ENCODE measurements at places on chromosomes 3 and 15.
A peak's percentile ranks its signal among the peaks of the same experiment; 100 is the strongest.

GRCh38 chr3:42148086-42148848, 57.1 kb downstream of the TRAK1 start:
- DNase-seq: no peak

DNA sequence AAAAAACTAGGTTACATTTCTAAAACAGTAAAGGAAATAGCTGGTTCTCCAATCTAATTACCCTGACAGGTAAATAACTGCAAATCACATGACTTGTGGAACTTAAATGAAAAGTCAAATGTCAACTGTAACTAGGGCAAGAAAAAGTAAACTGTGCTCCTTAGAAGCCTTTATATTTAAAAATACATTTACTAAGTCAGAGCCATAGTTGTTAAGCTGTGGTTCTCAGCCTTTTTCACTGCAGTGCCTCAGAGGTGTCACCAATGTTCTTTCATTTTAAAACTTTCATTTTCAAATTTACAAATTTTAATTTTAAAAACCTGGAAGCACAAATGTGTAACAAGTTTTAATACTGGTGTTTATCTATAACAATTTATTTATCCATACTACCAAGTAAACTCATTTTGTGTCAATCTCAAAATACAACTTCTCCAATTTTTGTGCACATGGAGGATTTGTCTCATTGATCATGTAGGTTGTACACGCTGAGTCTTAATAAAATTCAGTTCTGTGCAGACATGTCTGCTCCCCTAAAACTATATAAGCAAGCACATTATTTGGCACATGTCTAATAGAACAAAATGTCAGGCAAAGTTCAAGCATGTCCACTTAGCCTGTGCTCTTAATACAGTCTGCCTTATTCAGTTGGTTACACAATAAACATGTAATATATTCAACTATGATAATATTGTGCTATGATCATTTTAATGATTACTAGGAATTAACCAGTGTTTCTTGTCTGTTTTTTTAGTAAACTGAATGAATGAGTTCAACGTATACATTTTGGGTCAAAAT, 70.4 kb downstream of the DLG1 start:
- no peak for DNase-seq

GRCh38 chr3:49397470-49397869, 14.3 kb downstream of the RHOA start:
- no peak for DNase-seq

GRCh38 chr3:32751377-32751776, 66.4 kb downstream of the CNOT10 start:
- no peak for DNase-seq

DNA sequence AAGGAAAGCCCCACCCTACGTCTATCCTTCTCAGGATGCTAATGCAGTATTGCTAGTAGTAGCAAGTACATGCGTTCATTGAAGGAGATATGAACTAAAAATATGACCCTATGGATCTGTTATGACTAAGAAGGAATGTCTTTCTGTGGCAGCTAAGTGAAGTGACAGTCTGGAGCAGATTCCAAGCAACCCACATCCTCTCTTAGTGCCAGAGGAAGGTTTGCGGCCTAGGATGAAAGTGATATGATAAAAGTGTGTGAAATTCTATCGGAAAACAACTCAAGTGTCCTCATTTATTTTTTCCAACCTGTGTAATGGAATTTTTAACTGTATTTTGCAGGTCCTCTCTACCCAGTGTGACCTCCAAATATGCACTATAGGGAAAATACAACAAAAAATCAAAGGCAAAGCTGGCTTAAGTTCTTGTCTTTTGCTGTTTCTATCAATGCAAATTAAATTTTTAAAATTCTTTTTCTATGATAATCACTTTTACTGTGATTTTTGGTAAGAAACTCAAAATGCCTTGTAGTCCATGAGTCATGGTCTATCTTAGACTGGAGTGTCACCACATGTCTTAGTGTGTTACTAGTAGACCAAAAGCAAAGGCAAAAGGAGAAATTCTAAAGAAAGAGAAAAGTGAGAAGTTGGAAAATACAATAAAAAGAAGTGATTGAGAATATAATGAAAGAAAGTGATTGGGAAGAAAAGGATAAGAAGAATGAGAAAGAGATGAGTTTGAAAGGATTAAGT, 161.2 kb upstream of the TMCO5A start:
- no peak for DNase-seq

- no peak for DNase-seq
Observed at GRCh38 chr3:13197795-13198194, 124.6 kb upstream of the IQSEC1 start.

DNA sequence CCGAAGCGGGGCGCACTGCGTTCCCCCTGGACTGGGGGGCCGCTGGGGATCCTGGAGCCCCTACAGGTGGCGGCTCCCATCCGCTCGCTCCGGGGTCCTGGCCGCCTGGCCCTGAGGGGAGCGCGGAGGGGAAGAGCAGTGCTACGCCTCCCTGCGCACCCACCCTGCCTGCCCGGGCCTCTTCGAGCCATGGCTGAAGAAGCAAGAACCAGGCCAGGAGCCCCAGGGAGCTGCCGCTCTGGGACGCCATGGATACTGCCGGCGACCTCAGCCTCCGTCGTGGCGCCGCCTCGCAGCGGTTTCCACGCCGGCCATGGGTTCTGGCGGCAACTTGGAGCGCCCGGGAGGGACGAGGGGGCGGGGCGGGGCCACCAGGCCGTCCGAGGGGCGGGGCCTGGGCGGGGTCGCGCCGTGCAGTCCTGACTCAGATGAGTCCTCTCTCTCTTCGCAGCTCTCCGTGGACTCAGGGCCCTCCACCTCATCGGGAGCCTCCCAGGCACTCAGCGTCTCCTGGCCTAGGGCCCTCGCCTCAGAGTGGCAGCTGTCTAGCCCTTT, 50.9 kb downstream of the MYL3 start:
- DNase-seq: peak; percentile 67

GRCh38 chr15:83786336-83786735, 132.4 kb downstream of the ADAMTSL3 start:
- no peak for DNase-seq

DNA sequence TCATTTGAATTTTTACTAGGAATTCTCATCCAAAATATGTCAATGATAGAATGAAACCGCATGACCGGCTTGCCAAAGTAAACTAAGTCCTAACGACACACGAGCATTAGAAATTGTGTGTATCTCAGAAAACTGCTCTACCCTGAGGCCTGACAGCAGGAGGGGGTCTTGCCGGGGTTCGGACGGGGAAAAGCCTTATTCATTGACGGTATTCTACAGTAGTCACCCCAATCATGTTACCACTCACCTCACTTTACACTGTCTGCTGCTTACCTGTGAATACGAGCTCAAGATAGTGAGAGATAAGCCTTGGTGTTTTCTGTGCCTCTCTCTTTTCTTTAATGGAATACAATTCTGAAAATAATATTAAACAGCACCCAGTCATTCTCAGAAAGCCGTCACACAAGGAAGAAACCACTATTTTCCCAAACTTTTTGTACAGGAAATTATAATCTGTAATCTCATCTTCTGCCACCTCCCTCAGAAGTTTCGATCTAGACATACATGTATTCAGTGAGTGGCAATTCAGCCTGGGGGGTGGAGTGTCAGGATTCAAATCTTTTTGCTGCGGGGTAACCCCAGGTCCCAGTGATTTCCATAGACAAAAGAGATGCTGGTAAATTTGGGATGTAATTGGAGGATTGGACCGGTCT, 492 bp upstream of the FAM43A start:
- no peak for DNase-seq

GRCh38 chr3:152885076-152885475, 50.1 kb downstream of the P2RY1 start:
- peak; percentile 70 for DNase-seq

GRCh38 chr3:134496471-134497071, 10.7 kb downstream of the CEP63 start:
- peak; percentile 60 for DNase-seq

- no peak for DNase-seq
Observed at GRCh38 chr15:55969582-55969981, 23.8 kb downstream of the NEDD4 start.

DNA sequence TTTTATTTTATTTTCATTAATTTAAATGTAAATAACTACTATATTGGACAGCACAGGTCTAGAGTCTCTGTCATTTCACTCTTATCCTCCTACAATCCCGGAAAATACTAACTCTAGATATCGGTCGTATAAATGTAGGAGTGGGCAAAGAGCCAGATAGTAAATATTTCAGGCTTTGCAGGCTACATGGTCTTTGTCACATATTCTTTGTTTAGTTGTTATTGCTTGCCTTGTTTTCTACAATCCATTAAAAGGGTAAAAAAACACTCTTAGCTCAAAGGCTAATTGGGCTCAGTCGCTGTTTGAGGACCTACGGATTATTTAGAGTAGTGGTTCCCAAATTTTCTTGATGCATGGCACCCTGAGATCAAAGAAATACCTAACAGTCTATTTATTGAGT, 1.7 kb downstream of the KNL1 start:
- no peak for DNase-seq

- no peak for DNase-seq
Observed at GRCh38 chr3:194658477-194659242, 13.3 kb downstream of the LSG1 start.

DNA sequence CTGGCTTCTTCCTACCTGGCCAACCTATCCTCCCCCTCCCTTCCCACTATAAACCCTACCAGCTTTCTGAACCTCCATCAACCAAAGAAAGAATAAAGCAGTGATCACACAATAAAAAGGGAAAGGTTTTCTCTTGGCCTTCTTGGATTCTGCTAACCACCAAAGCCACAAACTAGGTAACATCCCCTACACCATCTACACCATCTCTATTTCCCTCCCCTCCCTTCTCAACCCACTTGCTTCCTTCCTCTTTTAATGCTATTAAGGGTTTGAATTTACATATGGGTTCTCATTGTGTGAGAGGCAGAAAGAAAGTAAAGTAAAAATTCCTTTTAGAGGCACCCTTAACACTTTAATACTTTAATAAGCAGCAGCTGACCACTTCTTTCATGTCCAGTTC, 25.8 kb upstream of the RSL24D1 start:
- DNase-seq: peak; percentile 91

GRCh38 chr3:106842151-106842550, 535.1 kb upstream of the CCDC54 start:
- DNase-seq: no peak

GRCh38 chr15:98883478-98883877, 124.1 kb downstream of the PGPEP1L start:
- DNase-seq: no peak

DNA sequence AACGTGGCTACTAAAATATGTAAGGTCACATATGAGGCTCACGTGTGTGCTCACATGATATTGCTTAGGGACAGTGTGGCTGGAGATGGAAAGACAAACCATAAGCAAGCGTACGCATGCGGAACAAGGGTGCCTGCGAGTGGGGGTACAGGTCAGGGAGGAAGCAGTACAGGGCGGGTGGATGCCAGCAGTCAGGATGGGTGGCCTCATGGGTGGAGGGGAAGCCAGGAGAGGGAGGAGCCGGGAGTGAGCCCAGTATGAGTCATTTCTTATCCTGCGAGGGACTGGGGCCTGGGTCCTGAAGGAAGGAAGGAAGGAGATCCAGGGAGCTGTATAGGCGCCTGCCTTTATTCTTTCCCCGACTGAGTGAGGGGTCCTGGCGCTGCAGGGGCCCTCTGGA, 42.0 kb upstream of the CGNL1 start:
- DNase-seq: no peak

DNA sequence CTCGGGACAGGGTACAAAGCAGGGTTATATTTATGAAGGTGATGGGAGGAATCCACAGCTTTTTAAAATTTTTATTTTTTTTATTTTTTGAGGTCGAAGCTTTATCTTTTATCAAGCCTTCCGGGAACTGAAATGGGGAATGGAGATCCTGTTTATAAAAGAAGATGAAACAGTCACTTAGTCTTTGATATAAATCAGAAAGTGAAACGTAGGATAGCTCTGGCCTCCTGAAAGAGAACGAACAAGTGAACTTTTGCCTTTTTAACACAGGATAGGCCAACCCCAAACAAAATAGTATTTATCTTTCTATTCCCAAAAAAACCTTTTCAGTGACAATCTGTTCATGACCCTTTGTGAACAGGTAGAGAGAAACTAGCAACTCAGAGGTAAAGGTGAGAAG, 634.0 kb upstream of the LMCD1 start:
- no peak for DNase-seq

GRCh38 chr3:190455828-190456227, 6.1 kb upstream of the TMEM207 start:
- no peak for DNase-seq

Data from hematopoietic multipotent progenitor cell (in vitro differentiated cells).